Activated CD8-positive, alpha-beta memory T cell treated with anti-CD3 and anti-CD28 coated beads for 48 hours (primary cell): ENCODE measurements at places on chromosomes 12 and 14.

DNA sequence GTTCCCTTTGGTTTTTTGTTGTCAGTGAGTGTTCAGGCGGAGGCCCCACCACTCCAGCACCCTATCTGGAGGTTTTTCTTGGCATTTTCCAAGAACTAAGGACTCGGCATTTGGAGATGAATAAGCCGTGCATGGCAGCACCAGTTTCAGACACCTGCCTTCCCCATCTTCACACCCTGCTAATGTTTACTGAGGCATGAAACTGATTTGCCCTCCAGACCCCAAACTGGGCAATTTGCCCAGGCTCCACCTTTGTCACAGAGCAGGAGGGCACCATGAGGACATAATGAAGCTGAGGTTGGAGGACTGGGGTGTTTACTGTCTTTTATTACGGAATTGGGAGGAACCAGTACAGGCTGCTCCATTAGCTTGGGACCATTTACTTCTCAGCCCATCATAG is 113.4 kb downstream of the LGMN start:
- no peak for DNase-seq

DNA sequence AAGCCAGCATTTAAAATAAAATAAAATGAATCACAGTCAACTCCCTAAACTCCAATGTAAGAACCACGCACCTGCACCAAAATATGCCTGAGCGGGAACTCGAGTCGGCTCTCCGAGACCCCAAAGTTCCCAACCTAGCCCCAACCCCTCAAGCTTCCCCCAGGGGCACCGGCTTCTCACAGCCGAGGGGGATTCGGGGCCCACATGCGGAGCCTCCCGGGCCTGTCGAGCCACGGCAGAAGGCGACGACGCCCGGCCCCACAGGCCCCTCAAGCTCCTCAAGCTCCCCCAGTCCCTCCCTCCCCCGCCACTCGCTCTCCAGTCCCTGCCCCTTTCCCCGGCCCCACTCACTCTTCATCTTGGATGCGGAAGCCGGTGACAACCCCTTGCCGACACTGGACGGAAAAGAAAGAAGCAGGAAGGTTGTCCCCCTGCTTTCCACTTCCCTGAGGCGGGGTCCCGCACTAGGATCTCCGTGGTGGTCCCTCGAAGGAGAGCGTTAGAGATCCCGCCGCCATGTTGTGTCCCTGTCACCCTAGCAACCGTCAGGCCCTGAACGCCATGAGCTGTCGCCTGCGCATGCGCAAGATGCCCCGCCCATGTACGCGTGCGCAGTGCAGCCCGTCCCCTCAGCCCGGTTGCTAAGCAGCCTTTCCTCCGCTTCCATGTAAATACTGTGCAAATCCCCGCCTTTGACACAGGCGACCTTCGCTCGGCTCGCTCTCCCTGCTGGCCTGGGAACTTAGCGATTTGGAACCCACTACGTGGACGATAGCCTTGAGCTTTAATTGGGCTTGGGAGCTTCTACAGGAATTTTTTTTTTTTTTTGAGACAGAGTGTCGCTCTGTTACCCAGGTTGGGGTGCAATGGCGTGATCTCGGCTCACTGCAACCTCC is at the start of gene MOK:
Gene MOK, minus strand, starts transcription at position 554 of the 896 bp plus-strand sequence. Its CDS starts 196 bp downstream, at position 358.
- DNase-seq = peak; percentile 97

GRCh38 chr12:10205220-10205807 is 7.4 kb upstream of the GABARAPL1 start:
- DNase-seq = no peak

GRCh38 chr12:101077791-101078528 is 132.1 kb downstream of the SLC5A8 start:
- no peak for DNase-seq

GRCh38 chr12:74598819-74599218 is 61.2 kb downstream of the ATXN7L3B start:
- no peak for DNase-seq

GRCh38 chr14:104433401-104434213 is 146.0 kb upstream of the C14orf180 start:
- no peak for DNase-seq

DNA sequence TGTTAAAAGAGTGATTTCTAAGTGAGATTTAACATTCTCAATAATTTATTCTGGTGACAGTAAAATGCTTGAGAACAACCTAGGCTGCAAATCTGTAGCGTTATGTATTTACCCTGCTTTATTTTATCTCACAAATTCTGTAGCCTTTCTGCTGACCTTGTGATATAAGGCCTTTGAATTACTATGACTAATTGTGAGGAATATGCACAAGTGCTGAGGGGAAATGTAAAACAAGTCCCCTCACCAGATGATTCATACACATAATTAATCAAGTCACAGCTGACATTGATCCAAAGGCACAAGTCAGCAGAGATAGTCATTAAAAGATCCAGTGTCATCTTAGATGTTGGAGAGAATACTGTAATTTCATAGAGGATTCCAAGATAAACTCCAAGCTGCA is 992.7 kb upstream of the USP15 start:
- DNase-seq = no peak

DNA sequence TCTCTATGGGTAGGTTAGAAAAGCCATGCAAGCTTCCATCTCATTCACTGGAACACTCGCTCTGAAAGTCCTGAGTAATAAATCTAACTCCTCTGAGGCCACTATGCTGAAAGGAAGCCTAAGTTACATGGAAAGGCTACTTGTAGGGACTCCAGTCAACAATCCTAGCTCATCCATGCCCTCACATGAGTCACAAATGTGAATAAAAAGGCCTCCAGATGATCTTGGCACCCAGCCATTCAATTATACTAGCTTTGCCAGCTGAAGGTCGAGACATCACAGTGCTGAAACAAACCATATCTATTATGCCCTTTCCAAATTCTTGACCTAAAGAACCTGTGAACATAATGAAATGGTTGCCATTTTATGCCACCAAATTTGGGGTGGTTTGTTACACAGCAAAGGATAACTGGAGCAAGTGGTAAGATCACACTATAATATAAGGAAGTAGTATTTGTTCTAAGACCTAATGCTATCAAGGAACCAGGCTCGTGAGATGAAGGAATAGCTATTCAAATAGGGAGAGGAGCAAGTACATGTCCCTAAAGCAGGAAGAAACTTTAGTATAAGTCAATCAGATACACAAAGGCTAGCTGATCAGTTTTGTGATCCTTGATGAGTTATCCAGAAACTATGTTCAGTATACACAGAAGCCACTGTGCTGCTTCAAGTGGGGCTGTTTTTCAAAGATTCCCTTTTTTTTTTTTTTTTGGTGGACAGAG is 142.1 kb downstream of the MED13L start:
- DNase-seq = no peak

DNA sequence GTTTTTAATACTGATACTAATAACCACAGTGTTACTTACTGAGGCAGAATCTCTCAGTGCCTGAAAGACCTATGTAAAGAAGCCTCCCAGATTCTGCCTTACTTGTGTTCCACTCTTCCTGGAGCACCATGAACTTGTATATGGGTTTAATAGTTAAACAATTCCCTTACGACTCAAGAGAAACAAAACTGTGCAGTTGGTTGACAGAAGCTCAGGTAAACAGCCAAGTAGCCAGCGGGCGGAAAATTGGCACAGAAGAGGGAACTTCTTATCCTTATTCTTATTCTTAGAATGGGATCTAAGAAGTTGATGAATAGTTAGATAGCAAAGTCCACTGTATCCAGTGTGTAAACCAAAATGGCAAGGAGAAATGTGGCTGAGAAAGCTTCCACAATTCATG is 22.7 kb upstream of the MAGOHB start:
- DNase-seq = no peak

GRCh38 chr14:60183741-60184140 is 18.5 kb upstream of the DHRS7 start:
- no peak for DNase-seq

DNA sequence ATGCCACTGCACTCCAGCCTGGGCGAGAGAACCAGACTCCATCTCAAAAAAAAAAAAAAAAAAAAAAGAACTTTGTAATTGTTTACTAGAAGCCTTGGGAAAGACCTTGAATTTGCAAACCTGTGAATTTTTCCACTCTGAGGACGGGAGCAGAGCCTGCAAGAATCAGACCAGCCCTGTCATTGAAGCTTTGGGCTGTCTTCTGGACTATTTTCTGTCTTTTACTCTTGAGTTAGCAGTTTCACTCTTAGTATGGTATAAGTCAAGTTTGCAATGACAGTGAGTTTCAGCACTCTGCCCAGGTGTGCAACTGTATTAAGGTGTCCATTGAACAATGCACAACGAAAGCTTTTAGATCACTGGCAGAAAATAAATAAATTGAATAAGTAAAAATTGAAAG is 81.4 kb upstream of the KRAS start:
- no peak for DNase-seq

GRCh38 chr14:99586761-99587459 is 17.1 kb downstream of the CCDC85C start:
- no peak for DNase-seq

- DNase-seq = no peak
Observed at GRCh38 chr12:131959116-131959515, 9.4 kb downstream of the EP400 start.

DNA sequence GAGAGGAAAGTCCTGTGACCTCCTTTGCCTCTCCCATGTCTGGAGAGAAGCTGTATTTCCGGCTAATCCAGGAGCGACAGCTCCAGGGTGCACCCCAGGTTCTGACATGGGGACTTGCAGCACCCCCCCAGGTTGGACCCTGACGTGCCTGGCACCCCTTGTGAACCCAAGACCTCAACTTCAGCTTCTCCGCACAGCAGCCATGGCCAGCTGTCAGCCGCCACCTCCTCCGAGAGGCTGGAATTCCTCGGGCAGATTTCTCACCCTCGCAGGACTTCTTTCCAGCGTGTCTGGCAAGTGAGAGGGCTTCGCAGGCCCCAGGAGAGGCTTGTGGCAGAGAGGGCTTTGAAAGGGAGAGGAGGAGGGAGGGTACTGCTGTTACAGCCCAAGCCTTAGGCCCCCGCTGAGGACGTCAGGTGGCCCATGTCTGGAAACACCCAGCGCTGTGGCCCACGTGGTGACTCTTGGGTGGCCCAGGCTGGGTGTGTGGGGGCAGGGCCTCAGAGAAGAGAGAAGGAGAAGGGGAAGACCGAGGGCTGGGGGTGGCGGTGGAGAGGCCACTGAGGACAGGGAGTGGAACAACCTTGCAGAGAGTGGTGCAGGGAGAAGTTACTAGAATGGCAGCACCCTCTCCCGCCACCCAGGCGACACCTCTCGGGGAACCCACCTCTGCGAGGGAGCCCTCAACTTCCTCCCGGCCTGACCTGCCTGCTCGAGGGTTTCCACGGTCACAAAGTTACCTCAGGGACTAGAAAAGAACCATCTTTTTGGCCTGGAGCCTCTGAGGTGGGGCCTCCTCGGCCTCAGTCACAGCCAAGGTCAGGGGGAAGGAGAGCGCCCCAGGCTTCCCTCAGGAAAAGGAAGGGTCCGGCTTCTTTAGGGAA is 11.7 kb upstream of the RPS6KL1 start:
- no peak for DNase-seq

DNA sequence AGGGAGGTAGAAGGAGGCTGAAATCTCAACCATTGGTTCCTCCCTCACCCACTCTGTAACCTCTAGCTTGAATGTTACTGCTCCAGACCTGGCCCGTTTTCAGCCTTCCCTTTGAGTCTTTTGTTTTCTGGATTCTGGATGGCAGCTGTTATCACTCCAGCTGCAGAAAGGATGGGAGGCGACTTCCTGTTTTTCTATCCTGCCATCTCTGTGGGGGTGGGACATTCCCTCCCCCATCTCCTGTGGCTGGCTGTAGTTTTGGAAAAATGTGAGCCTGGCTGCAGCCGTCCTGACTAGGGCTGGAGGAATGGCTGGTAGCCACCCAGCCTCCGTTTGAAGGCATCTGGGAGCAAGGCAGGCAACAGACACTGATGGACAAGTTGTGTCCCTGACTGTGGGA is 2.9 kb upstream of the PPFIBP1 start:
- no peak for DNase-seq

GRCh38 chr14:104404922-104405321 is 174.6 kb upstream of the C14orf180 start:
- DNase-seq = no peak

DNA sequence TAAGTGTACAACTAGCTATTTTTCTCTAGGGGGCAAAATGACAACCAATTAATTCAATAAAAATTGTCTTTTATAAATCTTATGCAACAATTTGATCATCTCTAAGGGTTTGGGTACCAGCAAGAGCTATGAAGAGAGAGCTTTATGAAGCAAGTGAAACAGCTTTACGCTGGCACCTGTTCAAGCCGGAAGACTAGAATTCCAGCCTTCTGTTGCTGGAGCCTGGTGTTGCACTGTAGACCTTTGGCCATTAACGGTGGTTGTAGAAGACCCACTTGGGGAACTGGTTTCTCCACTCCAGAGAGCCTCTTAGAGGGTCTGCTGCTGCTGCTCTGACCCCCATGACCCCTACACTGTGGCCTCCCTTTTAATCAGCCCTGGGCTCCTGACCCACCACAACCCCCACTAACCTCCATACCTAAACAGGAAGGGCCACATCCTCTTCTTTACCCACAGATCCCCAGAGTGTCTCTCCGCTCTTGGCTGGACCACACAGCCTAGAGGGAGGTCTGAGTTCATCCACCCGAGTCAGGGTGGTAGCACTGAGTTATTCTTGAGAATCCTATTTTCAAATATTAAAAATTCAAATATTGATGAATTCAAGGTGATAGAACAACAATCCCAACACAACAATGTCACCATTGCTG is 54.6 kb upstream of the STON2 start:
- no peak for DNase-seq
